ENCODE measurements at places on chromosomes 2 and 18.

- no peak for DNase-seq
Observed at GRCh38 chr2:44937688-44938240, 3.7 kb upstream of the SIX3 start.

- DNase-seq, result no peak
Observed at GRCh38 chr2:133919285-133919684, 334.6 kb upstream of the MGAT5 start.

DNA sequence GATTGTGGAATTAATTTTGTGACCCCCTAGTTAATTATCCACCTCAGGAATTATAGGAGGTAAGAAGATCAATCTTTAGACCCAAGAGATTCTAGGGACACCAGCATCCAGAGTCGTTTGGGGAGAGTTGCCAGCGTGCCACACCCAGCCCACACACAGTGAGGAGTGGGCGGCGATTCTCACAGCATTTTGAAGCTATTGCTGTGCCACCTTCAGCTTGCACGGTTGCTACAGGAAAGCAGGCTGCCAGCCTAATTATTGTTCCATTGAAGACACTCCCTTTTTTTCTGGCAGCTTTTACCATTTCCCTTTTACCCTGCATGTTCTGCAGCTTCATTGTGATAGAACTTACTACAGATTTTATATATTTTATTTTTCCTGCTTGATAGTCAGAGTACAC is 13.1 kb upstream of the MYL12A start:
- no peak for DNase-seq

DNA sequence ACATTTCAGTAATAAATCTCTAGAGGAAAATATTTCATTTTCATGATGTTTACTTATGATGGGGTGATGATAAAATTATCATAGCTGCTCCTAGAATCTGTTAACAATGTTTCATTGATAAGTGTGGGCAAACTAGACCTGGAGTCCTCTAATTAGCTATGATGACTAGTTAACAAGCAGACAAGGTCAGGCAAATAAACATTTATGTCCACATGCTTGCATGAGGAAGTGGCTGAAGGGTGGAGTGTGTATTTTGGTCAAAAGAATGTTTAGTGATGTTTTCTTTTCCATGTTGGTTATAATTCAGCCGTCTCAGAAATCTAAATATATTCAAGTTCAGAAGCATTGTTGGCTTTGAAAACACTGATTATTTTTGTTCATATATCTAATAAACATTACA is 99.9 kb upstream of the FN1 start:
- DNase-seq, result no peak

DNA sequence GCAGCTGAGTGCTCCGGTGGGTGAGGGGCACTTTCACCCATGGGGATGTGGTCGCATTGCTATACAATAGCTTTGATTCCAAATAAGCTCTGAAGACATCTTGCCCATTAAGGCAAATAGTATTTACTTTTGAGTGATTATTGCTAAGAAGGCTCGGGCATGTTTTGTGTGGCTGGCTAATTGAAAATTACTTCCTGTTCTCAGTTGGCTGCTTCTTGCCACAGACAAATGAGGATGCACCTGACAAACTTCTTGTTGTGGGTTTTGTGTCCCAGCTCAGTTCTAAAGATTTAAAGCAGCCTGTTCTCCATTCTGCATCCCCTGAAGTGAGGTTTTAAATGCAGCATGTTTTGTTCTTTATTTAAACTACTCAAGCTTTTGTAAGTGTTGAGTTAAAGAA is 88.3 kb downstream of the KCNS3 start:
- DNase-seq, result no peak

GRCh38 chr2:194545978-194546377 is 1111.0 kb upstream of the SLC39A10 start:
- DNase-seq, result no peak

- no peak for DNase-seq
Observed at GRCh38 chr2:70886541-70886987, 49.1 kb upstream of the ATP6V1B1 start.

DNA sequence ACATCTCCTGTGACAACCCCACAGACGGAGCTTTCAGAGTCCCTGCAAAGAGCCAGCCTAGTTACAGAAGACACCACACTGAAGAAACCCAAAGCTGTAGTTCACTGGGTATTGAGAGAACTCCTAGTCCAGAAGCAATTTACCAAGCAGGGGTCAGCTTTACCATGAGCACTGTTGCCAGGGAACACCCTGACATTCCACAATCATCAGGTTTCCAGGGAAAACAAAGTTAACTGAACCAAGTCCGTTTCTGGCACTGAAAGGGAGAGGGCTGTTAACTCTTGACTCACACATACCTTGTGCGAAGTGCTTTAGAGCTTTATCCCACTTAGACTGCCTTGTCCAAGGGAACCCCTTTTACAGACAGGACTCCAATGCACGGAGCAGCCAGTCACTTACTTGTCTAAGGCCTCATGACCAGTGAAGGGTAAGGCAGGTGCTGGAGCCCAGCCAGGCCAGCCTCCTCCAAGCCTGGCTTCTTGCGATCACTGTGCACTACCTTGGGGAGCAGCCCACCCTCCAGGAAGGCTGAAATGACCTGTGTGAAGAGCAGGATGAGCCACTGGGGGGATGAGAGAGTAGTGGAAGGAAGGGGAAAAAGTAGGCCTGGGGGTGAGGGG is 53.9 kb downstream of the REEP1 start:
- no peak for DNase-seq

DNA sequence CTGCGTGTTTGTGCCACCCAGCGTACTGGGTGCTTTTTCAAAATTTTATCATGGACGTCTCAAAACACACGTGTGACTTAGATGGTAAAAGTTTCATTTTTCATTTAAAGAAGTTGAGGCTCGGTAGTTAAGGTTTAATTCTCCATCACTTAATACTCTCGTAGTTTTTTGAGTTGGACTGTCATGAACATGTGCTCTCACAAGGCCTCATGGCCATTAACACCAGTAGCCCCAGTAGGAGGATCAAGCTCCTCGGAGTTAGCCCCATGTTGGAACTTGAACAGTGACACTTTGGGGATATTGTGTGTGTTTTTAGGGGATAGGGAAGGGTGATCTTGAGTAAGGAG is 15.3 kb downstream of the NMUR1 start:
- DNase-seq, result no peak

GRCh38 chr2:68590702-68591101 is 52.7 kb upstream of the PROKR1 start:
- DNase-seq, result no peak

DNA sequence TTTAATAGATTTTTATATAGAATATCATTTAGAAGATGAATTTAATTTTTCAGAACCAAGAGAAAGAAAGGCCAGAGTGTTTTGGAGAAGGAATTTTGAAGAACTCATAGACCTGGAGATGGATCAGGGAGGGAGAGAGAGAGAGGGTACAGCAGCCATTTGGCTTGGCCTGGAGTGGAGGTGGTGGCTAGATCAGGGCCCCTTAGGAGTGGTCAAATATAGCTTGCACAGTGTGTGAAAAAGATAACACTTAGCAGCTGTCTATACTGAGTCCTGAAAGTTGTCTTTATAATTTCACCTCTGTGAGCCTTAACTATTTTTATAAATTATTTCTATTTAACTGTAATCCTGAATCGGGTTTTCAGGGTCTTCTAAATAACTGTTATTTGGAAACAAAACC is 38.8 kb upstream of the ACYP2 start:
- no peak for DNase-seq

DNA sequence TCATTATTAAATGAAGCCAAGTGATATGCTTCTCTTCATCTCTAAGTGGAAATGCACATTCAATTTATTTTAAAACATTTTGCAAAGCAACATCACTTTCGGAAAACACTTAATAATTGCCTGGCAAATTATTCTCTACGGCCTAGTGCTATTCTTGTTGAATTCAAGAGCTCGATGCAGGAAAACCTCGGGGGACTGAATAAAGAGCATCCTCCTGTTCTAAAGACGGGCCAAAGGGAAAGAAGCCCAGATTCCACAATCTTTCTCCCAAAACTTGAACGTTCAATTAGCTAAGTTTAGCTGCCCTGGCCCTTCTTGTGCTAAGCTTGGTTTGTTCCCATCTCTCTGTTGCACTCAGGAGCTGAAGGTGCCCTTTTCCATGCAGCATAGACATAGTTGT is 23.2 kb upstream of the SEH1L start:
- DNase-seq, result no peak

GRCh38 chr2:202423139-202423538 is 47.0 kb downstream of the BMPR2 start:
- DNase-seq, result no peak

DNA sequence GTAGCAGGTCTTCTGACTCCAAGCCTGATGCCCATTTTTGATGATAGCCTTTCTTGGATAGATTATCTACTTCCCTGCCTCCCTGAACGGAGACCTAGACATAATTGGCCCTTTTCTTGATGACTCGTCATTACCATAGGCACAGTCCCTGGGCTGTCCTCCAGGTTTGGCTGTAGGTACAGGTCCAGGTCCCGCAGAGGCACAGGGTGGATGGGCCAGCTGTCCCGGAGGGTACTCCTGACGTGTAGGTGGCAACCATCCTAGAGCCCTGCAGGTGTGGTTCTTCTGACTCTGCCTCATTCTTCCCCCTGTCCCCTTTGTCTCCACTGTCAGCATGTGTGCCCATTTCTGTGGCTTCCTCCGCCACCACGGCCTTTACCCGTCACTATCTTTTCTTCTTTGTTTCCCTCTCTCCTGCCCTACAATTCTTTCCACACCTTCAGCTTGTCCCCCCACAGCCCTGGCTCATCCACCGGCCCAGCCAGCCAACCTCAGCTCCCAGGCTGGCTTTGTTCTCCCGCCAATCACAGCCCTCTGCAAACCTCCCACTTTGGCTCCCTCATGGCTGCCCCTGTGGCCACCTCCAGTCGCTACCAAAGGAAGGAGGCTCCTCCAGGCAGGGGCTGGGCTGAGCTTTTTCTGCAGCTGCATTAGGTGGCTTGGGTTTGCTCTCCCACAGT is 102.8 kb downstream of the SMAD7 start:
- no peak for DNase-seq

- DNase-seq, result no peak
Observed at GRCh38 chr2:202577250-202578183, 57.3 kb upstream of the FAM117B start.

- peak; percentile 58 for DNase-seq
Observed at GRCh38 chr2:43224131-43224570, 2.3 kb downstream of the ZFP36L2 start.

All from NK-92 treated with Interleukin-12 subunit alpha and Interleukin-12 subunit beta, amount 100 ng/mL, for 24 hours (cell line).